ENCODE measurements at places on chromosomes 2 and 18.
A peak's percentile ranks its signal among the peaks of the same experiment; 100 is the strongest.

DNA sequence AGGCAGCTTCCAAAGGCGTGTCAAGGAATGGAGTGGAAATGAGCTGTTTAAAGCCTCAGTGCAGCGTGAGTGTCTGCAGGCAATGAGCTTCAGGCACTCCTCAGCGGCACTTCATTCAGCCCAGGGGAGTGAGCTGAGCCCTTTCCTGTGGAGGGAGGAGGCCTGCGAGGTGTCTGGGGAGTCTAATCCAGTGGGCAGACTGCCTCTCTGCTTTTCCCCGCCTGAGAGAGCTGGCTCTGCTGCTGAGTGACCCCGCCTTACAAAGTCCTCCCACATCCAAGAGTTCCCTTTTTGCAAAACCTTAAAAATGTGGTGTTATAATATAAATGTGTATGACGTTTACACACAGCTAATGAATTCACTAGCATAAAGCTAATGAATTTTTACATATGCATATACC, 7.0 kb upstream of the LDLRAD4 start:
- DNase-seq, result no peak

DNA sequence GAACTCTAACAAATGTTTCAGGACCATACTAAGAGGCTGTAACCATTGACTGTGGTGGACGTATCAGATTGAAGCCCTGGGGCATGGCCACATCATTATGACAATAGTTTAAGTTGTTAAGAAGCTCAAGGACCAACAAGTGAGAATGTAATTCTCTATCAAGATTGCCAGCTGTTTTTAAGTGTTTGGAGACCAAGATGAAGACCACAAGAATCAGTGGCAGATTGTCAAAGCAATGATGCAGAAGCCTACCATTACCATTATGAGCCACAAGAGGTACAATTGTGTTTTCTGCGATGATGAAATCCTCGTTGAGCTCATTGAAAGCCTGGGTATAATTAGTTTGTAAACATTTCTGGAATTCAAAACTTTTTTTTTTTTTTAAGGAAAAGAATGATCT, 261.1 kb upstream of the ZEB2 start:
- no peak for DNase-seq

DNA sequence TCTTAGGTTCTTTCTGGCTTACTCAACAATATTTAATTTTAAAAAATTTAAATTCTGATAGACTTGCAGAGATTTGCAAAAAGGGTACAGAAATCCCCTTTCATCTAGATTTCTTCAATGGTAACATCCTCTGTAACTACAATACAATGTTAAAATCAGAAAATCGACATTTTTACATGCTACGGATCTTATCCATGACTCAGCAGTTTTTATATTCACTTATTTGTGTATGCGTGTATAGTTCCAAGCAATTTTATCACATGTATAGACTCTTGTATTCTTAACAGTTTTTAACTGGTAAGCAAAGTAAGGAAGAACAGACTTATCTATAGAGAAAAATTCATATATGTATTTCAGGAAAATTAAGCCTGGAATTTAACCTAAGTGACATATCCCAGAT, 256.1 kb upstream of the MEX3C start:
- DNase-seq, result no peak

DNA sequence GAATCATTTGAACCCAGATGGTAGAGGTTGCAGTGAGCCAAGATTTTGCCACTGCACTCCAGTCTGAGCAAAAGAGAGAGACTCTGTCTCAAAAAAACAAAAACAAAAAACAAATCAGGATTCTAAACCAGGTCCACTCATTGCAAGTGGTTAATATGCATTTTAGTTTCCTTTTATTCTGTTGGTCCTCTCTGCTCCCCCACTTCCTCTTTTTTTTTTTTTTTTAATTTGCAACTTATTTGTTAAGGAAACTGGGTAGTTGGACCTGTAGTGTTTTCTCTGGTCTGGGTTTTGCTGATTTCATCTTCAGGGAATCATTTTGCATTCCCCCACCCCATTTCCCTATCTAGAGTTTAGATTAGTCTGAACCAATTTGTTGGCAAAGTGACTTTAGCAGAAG, 14.0 kb downstream of the FER1L5 start:
- DNase-seq, result no peak

DNA sequence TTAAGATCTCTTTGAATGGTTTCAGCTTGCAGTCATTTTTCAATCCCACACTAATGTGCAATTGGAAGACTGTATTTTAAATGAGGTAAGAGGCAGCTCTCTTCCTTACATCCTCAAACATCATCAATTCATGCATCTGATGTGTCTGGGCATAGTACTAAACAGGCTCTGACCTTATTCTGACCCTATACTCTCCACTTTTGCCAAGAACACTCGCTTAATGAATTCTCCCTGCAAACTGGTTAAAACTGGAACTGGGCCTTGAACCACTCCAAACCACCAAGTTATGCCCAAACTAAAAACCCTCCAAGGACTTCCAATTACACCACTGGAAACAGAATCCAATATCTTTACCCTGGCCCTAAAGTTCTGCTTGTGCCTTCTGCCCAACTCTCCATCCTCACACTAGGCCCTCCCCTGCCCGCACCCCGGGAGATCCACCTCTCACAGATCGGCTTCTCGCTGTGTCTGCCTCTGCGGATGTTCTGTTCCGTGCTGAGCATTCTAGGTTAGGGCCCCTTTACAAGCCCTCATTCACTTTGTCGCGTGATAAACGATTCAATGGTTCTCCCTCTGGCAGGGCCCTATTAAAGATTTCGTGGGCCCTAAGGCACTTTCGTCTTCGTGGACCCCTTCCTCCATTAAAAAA, 1.2 kb downstream of the M1AP start:
- DNase-seq, result no peak

GRCh38 chr18:74478880-74479279, 17.3 kb upstream of the CNDP2 start:
- DNase-seq, result no peak

GRCh38 chr2:84639751-84640150, 123.5 kb downstream of the DNAH6 start:
- no peak for DNase-seq

- DNase-seq, result no peak
These were observed 29.7 kb downstream of the ST8SIA5 start for GRCh38 chr18:46727177-46727576.

- no peak for DNase-seq
These were observed 309.0 kb upstream of the GULP1 start for GRCh38 chr2:187982668-187983067.

- peak; percentile 26 for DNase-seq
These were observed 103.0 kb downstream of the KYNU start for GRCh38 chr2:142980246-142981068.

DNA sequence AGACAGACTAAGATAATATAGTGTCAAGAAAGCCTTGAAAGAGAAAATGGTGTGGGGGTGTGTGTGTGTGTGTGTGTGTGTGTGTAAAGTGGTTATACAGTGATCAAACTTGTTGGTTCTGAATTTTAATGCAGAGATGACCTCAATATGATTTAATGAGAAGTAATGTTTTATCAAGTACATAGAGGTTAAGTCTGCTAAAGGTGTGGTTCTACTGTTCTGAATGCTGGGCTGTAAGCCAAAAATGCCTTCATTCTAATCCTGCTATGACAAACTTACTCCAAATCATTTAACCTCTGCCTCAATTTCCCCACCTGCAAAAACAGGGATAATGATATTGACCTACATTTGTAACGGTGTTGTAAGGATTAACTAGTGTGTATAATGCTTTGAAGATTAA, 87.9 kb downstream of the WDPCP start:
- no peak for DNase-seq

DNA sequence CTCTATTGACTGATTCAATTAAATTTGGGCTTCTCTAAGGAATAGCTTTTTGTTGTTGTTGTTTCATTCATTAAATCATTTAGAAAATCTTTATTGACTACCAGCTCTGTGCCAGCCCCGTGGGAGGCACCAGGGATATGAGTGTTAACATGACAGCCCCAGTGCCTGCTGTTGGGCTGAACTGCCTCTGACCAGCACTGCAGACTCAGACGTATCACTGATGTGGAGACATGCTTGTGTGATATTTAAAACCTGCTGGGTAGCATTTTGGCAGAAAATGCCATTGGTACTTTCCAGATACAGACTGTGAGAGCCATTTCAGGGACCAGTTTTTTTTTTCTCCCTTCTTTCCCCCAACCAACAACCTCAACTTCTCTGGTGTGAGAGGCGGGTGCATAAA, 38.6 kb upstream of the KCNF1 start:
- DNase-seq, result no peak

- DNase-seq, result no peak
These were observed 99.0 kb downstream of the CPS1 start for GRCh38 chr2:210655229-210655975.

DNA sequence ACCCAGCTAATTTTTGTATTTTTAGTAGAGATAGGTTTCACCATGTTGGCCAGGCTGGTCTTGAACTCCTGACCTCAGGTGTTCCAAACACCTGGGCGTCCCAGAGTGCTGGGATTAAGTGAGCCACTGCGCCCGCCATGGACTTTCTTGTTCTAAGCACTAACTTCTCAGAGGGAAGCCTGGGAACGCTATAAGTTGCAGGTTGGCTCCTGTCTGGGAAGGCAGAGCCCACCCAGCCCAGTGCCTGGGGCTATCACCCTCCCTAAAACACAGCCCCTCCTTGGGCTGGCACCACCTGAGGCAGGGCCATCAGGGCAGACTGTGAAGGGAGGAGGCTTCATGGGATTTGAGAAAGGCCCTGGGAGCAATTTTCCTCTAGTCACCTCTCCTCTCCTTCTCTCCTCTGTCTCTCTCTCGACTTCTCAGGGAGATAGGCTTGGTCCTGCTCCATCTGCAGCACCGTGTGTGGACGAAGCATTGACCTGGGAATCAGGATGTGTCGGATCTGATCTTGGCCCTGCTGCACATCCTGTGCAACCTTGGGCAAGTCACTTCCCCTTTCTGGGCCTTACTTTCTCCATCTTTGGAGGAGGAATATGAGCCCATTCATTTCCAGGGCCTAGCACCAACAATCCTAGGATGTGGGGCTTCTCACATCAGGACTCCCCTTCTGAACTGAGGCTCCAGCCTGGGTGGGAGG, 10.9 kb downstream of the PSD4 start:
- no peak for DNase-seq

DNA sequence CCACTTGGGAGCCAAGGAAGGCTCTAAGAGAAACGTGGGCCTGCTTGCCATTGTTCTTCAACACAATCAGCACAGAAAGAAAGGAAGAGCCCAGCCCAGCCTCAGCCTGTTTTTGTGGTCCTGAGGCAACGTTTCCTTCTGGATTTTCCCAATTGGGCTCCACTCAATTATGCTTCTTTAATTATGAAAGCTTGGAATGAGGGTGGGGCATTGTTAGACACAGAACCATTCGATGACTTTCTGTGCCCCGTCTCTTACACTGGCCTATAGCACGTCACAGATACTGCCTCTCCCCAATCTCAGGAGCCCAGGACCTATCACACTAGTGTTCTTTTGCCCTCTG, 207.4 kb downstream of the ZFP36L2 start:
- no peak for DNase-seq

GRCh38 chr2:234919711-234920110, 32.1 kb upstream of the SH3BP4 start:
- DNase-seq, result no peak

DNA sequence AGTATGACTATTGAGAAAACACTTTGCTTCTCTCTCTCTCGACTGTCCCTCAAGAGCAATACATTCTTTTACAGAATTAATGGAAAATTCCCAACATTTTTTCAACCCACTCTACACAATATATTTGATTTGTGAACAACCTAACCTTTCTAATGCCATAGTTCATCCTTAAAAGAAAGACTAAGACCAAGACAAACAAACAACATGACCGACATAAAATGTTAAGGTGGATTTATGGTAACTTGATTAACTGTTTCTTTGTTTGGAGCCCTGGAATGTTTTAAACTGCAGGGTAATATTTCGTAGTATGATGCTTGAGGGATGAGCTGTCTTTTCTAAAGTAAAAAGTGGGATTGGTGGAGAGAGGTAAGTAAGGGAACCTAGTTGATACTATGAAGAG, 738.2 kb downstream of the MBD2 start:
- DNase-seq, result no peak

- DNase-seq, result no peak
These were observed 8.1 kb upstream of the MTERF4 start for GRCh38 chr2:241110089-241110606.

DNA sequence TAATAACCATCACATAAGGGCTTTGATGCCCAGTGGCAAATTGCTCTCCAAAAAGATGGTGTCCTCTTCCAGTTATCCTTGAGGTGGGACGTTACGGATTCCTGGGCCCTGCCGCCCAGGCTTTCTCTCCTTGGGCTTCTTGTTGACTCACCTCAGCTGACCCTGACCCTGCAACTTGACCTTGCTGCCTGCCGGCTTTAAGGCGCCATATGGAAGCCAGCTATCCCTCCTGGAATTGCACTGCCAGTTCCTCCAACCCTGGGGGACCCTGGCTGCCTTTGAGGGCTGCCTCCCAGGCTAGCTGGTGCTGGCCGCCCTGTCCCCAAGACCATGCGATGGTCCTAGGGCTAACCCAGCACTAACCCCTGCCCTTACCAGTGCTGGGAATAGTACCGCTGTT, 28.3 kb upstream of the B3GNT7 start:
- DNase-seq, result no peak

DNA sequence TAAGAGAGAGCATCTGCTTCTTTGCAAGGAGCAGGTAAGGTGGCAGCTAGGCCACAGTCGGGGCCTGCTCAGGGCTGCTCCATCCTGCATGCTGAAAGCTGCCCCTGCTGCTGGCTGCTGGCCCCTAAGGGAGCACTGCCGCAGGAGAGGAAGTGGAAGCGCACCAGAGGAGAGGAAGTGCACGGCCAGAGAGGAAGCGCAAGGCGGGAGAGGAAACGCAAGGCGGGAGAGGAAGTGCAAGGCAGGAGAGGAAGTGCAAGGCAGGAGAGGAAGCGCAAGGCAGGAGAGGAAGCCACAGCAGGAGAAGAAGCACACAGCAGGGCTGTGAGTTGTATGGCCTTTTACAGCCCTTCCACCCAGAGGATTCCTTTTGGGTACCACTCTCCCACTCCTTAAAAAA, 539.0 kb upstream of the TNP1 start:
- DNase-seq, result no peak

- no peak for DNase-seq
These were observed 10.1 kb upstream of the ATP8B1 start for GRCh38 chr18:57813245-57813644.

DNA sequence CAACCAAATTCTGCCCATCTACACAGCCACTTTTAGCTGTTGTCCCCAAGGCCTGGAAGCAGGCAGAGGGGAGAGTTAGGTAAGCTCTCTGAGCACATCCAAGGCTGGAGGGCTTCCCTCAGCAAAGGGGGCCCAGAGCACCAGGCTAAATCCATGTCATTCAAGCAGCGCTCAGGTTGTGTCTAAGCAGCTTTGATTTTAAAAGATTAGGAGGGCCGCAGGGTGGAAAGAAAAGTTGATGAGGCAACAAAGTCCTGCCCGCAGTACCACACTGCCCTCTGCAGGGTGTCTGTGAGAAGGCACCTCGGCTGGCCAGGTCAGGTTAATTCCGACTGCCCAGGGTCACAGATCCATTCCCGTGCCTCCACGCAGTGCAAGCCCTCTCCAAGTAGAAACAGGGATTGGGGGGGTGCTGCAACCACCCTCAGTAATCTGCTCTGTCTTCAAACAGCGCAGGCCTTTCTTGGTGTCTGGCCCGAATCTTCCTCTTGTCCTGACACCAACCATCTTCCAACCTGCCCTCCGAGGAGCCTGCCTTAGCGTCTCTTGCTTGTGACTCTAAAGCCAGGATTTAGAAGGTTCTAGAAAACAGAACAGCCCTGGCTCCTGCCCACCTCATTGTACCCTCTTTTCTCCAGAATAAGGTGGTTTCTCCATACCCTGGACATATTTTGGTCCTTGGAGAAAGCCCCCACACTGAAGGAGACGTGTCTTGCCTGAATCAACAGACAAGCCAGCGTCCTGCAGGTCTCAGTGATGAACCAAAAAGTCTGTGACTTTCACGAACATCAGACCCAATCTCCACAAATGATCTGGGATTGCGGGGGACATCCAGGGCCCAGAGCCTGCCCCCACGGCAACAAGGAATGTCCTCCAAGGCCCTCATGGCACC, 289.2 kb downstream of the TNS1 start:
- peak; percentile 87 for DNase-seq
